Pulmonary artery endothelial cell (primary cell): ENCODE measurements at places on chromosomes 7 and 10. TPM values are rescaled to one million over a fixed set of nuclear protein-coding genes. Genes with fewer than 3 reads are reported as not detected.

The TLX1 gene
- total RNA-seq = 0.60 and 1.8 TPM in 2 replicates

The ASAH2 gene
- 0.46 and 1.7 TPM in 2 replicates for total RNA-seq

The GHRHR gene
- not detected in 2 replicates for total RNA-seq

The CALML3 gene
- not detected in 2 replicates for total RNA-seq

The ZPBP gene
- total RNA-seq = not detected in 2 replicates

The MBL2 gene
- not detected in 2 replicates for total RNA-seq

The TPK1 gene
- 17.5 and 22.9 TPM in 2 replicates for total RNA-seq

The STX1A gene
- 21.8 and 23.5 TPM in 2 replicates for total RNA-seq

The GFRA1 gene
- 0.07 and 2.1 TPM in 2 replicates for total RNA-seq

The UNCX gene
- not detected in 2 replicates for total RNA-seq

The IL6 gene
- total RNA-seq = 8.2 and 16.3 TPM in 2 replicates

The NPFFR1 gene
- total RNA-seq = not detected in 2 replicates

The HECW1 gene
- not detected in 2 replicates for total RNA-seq

The PLOD3 gene
- total RNA-seq = 65.4 and 80.8 TPM in 2 replicates

The H2AZ2 gene
- 234 and 260 TPM in 2 replicates for total RNA-seq

The SPDYE6 gene
- not detected in 2 replicates for total RNA-seq

The SPAM1 gene
- total RNA-seq = not detected in 2 replicates

The AKR1C8 gene
- not detected in 2 replicates for total RNA-seq

The LRRC17 gene
- 12.7 and 24.5 TPM in 2 replicates for total RNA-seq

The ZNF138 gene
- 3.5 and 4.8 TPM in 2 replicates for total RNA-seq

The SPACDR gene
- 1.2 TPM in 2 replicates for total RNA-seq

The NFE2L3 gene
- 66.2 and 68.0 TPM in 2 replicates for total RNA-seq

The CALML5 gene
- not detected in 2 replicates for total RNA-seq

The AKR1C1 gene
- total RNA-seq = 9.1 and 10.5 TPM in 2 replicates

The CFAP69 gene
- 1.8 and 3.6 TPM in 2 replicates for total RNA-seq
